ENCODE measurements at places on chromosomes 12 and 14. TPM values are rescaled to one million over a fixed set of nuclear protein-coding genes. Genes with fewer than 3 reads are reported as not detected.

The SERPINA4 gene
- not detected for total RNA-seq

The SENP1 gene
- total RNA-seq, result 4.5 TPM

The TEX52 gene
- not detected for total RNA-seq

The KRT82 gene
- not detected for total RNA-seq

The ABCC9 gene
- 0.16 TPM for total RNA-seq

The ZNF641 gene
- 9.7 TPM for total RNA-seq

The TNFAIP2 gene
- 113 TPM for total RNA-seq

The TAS2R20 gene
- total RNA-seq, result 0.32 TPM

The PTMS gene
- 162 TPM for total RNA-seq

The NFATC4 gene
- 41.9 TPM for total RNA-seq

The KRT78 gene
- total RNA-seq, result not detected

The CD4 gene
- total RNA-seq, result 2.6 TPM

The KCNH3 gene
- total RNA-seq, result 0.54 TPM
